ENCODE measurements at places on chromosomes 5 and 9.

GRCh38 chr5:172845154-172845553 is 11.1 kb downstream of the ERGIC1 start:
- DNase-seq, result no peak

DNA sequence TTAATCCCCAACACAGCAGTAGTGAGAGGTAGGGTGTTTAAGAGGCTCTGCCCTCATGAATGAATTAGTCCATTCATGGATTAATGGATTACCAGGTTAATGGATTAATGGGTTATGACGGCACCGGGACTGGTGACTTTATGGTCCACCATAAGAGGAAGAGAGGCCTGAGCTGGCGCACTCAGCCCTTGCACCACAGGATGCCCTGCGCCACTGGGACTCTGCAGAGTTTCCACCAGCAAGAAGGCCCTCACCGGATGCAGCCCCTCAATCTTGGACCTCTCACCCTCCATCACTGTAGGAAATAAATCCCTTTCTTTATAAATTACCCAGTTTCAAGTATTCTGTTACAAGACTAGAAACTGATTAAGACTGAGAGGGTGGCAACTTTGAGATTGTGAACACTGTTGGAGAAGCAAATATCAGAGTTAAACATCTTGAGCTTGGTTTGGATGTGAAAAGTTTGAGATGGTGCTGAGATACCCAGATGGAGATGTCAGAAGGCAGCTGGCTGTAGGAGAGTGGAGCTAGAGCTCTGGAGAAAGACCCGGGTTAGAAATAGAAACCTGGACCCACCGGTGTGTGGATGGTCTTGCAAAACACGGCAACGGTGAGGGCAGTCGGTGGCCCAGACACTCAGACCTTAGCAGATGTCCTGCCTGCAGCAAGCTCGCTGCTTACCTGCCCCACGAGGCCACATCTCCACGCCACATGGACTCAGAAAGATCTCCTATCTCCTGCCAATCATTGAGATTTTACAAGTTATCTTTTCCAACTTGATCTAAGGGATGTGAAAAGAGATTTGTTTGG is 98.8 kb downstream of the HSD17B3 start:
- no peak for DNase-seq

DNA sequence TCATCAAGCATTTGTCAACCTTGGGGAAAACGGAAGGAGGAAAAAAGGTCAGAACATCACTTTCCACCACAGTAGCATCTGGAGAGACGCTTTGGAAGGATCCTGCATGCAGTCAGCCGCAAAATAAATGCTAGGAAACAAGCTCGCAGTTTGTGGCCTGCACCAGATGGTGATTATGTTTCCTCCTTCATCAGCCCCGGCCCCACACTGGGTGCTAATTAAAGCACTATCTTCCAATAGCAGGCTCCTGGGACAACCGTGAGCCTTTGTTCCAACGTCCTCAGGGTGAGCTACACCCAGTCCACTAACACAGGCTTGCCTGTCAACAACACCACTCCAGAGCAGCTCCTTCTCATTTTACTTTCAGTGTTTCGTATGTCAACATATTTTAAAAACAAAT is 64.0 kb downstream of the RNF130 start:
- no peak for DNase-seq

DNA sequence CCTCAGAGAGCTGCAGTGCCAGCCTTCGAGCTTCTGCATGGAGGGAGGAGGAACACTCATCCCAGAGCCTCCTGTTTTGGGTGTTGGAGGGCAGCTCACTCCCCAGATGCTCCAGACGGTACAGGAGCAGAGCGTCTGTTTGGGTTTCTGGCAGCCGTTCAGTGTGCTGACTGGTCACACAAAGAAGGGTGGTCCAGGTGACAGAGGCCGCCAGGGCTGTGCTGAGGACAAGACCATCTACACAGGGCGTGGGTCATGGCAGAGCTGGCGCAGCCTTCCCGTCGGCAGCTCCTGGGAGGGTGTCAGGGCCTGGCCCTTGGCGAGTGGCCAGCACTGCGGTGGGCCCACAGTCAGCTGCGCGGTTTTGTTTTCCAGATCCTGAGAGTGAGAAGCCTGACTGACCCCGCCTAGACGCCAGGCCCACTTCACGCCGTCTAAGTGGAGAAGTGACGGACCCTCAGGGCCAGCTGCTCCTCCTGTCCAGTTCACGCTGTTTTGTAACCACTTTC is 131.4 kb upstream of the FAM120A start:
- DNase-seq, result no peak

GRCh38 chr5:38554861-38555260 is 1.6 kb downstream of the LIFR start:
- no peak for DNase-seq

- no peak for DNase-seq
These were observed 17.5 kb downstream of the ANKRD33B start for GRCh38 chr5:10581424-10581748.

DNA sequence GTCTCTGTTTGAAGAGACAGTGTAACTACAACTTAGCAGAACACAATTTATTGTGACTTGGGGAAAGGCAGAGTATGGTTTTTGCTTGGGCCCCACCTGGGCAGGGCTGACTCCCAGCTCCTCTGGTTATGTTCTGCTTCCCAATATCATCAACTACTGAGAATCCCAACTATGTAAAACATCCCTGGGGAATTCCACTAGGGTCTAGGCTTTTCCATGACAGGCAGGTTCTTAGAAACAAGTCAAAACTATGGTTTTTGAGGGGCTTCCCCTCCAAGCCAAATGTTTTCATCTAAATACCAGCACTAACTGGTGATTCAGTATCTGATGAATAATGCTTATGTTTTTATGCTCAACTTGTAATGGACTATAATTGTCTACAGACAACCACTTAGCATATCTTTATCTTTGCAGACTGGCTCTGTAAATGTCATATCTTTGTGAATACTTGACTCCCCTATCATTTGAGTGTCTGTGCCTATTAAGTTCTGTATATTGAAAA is 409.5 kb downstream of the PDE4D start:
- DNase-seq, result no peak

GRCh38 chr5:119583684-119584083 is 45.7 kb upstream of the FAM170A start:
- DNase-seq, result no peak

DNA sequence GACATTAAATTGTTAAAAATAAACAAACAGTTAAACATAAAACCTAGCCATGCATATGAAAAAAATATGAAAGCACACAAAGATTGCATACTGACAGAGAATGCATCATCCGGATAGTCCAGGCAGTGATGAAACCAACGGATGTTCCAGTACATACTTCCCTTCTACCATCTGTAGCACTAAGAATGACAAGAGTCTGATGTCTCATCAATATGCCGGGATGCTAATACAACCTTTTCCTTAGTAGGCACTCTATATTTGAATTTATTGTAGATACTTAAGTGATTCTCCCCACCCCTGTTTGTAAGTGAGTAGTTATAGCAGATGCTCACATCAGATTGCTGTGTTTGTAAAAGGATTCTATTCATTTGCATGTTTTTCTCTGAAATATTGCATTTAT is 571.2 kb upstream of the WWC1 start:
- DNase-seq, result no peak

DNA sequence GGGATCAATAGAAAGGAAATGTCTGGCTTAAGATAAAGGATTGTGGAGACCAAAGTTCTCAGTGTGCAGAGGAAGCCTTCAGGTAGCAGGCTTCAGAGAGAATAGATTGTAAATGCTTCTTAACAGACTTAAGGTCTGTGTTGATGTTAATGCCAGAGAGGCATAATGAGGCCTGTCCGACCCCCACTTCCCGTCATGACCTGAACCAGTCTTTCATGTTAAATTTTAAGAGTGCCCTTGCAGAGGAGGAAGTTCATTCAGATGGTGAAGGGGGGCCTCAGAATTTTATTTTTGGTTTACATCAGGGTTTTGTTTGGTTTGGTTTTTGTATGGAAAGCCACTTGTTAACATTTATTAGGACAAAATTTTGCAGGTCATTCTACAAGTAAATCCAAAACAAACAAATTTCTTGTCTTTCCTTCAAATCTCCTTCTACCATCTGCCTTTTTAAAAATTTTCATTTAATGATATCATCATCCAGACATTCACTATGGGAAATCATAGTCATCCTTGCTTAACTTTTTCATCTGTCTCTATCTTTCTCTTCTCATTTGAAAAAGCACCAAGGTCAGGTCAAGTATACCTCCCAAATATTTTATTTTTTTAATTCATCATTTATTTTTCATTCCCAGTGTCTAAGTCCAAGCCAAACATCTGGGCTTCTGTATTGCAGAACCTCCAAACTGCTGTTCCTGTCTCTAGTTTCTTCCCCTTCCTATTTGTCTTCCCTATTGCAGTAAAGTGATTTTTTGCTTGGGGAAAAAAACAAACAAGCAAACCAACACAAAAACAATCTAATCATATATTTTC is 6.9 kb upstream of the ABCA1 start:
- DNase-seq, result no peak

DNA sequence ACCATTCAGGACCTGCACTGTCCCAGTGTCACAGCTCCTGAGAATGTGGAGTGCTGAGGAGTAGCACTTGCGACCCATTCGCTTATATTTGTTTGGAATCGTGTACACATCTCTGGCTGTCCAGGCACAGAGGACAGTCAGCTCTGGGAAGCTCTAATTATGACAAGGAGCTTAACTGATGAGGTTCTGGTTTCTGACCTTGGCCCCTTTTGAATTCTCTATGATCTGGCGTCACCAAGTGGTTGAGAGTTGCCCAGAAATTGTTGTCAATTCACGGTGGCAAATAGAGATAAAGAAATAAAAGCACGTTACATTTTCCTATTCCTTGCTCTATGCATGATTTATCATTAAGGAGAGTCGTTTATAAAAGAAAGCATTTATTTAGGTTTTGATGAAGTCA is 34.9 kb upstream of the LECT2 start:
- no peak for DNase-seq

- no peak for DNase-seq
These were observed 411.7 kb downstream of the DMAC1 start for GRCh38 chr9:7387840-7388239.

GRCh38 chr5:141338538-141339306 is at the start of gene PCDHGA2:
PCDHGA2 (plus strand) TSS chr5:141338760.
- no peak for DNase-seq

- no peak for DNase-seq
These were observed 308.0 kb downstream of the MCTP1 start for GRCh38 chr5:94976853-94977252.

GRCh38 chr9:106753155-106753671 is 109.8 kb upstream of the ZNF462 start:
- DNase-seq, result no peak

DNA sequence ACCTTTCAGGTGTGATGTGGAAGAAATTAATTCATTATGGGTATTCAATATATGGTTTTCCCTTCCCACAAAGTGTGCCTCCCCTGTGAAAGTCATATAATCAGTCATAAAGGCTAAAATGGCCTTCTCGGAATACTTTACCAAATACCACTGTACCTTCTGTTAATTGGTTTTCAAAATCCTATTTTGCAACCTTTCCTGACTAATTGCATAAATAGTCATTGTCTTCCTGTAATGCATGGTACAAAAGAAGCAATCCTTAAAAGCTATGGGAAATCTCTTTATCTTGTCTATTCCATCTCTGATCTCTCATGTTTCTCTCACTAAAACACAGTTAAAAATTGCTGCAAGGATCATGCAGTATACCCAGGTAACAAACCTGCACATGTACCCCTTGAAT is 44.3 kb upstream of the UGCG start:
- no peak for DNase-seq

- no peak for DNase-seq
These were observed 19.9 kb downstream of the AFF4 start for GRCh38 chr5:132943362-132944022.

DNA sequence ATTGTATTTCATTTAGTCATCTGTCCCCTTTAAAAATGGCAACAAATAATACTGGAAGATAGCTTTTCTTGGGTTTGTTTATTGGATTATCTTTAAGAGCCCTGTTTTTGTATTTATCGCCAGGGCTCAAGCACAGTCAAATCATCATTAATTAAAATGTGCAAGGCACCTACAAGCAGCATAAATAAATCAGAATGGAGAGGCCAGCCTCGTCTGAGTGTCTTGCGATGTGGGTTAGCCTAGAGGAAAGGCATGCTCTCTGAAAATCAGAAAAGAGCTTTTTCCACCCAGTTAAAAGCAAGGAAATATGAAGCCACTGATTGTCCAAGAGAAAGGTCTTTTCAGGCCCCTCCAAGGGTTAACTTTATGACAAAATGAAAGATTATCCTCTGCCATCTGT is 31.8 kb downstream of the ZFAND5 start:
- no peak for DNase-seq

GRCh38 chr9:82170866-82171265 is 182.3 kb downstream of the SPATA31D1 start:
- no peak for DNase-seq

DNA sequence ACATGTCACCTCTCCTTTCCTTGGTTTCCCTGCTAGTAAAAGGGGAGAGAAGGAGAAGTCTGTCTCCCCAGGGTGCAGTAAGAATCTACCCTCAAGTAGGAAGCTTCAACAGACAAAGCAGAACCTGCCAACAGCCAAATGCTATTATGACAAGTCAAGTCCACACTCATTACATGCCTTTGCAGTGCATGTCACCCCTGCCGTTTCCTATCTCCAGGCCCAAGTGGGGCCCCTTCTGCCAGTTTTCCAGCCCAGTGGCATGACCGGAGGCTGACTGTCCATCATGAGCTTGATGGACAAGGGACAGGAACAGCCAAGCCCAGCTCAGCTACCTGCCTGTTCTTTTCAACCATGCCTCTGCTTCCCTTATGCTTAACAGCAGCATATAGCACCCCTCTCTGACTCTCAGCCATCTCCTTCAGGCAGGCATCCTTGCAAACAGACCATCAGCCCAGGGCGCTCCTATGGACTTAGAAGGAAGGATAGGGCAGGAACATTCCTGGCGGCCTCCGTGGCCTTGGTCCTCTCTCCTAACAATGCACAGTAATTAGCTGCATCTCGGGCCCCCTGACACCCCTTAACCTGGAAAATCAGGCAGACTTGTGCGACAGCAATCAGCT is 107.2 kb upstream of the RAD23B start:
- no peak for DNase-seq

DNA sequence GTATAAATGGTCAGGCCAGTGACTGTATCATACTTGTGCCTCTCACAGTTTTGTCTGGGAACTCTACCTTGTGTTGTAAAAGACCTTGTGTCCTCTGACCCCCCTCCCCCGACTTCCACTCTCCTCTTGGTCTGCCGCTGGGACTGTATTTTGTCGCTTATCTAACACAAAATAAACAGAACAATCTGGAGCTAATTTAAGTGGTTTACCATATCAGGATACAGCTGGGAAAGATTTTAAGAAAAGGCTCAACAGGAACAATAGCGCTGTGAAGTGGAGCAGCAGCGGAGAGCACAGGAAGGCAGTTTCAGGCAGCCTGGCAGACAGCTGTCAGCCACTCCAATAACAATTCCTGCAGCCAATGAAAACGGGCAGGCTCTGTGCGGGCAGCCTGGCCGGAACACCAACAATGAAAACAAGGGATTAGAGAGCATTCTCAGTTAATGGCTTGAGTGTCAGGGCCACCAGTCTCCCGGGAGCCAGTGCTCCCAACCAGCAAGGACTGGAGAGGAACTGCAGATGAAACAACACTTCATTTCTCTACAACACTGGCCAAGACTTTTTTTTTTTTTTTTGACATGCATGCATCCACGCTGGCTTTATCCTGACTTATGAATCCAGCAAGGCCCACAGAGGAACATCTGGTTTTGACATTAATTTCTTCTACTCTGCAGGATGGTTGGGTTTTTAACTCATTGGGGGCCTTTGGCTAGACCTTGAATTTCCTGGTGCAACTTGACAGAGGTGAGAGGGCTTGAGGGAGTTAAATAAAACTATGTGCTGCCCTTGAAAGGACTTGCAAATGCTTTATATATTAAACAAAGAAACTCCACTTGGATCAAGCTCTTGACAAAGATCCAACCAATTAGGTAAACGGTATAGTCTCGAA is 76.7 kb downstream of the ARSB start:
- no peak for DNase-seq

- no peak for DNase-seq
These were observed 71.3 kb downstream of the HRH2 start for GRCh38 chr5:175728885-175729828.
